T-helper 1 cell (primary cell): ENCODE measurements at places on chromosomes 7 and 10.

DNA sequence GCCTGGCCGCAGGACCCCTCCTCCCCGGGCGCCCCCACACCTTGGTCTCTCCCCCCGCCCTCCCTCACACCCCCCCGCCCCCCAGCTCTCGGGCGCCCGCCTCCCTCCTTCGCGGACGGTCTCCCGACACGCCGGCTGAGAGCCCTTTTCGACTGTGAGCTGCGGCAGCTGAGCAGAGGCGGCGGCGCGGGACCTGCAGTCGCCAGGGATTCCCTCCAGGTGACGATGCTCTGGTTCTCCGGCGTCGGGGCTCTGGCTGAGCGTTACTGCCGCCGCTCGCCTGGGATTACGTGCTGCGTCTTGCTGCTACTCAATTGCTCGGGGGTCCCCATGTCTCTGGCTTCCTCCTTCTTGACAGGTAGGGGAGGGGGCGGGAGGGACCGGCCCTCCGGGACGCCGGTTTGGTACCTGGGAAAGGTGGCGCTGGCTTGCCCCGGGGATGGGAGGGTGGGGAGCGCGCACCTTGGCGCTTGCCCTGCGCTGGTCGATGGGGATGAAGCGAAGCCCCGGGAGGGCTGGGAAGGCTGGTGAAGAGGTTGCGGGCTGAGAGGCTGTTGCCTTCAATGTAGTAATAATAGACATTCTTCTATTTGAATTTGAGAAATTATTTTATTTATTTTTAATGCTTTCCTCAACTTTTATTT is at the start of gene BMPER:
TSS of gene BMPER (plus strand) at position 151 of the 644 bp plus-strand sequence. CDS start at position 226, 75 bp downstream.
- no peak for DNase-seq

DNA sequence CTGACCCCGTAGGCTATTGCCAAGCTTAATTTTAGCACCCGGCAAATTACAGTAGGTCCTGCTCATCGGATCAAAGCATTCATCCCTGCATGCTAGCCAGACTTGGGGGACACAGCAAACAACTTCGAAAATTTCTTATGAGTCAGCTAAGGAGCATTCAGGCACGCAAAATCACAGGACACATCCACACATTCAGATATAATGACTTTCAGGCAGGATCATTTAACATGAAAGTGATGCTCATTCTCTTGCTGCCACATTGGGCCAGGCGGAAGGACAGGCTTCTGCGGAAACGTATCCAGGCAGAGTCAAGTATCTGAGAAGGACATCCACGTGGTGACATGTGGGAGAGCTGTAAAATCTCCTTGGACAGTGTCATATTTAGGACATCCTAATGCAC is 474.0 kb upstream of the NRP1 start:
- no peak for DNase-seq

GRCh38 chr7:132760244-132760623 is 184.0 kb upstream of the PLXNA4 start:
- DNase-seq = no peak

DNA sequence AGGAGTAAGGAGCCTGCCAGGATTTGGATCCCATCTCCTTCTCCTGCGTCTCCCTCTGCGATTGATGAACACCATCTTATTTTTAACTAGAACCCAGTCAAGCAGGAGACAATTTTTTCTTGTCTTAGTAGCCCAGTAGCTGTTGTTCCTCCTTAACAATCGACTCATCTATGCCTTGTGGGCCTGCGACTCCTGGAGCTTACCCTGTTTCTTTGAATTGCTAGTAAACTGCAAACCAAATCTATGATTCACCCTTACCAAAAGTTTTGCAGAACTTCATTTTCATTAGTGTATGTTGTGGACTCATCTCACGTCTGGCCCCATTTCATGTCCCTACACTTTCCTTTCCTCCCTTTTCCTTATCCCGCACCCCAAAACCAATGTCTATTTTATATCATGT is 37.7 kb downstream of the TRIL start:
- no peak for DNase-seq

DNA sequence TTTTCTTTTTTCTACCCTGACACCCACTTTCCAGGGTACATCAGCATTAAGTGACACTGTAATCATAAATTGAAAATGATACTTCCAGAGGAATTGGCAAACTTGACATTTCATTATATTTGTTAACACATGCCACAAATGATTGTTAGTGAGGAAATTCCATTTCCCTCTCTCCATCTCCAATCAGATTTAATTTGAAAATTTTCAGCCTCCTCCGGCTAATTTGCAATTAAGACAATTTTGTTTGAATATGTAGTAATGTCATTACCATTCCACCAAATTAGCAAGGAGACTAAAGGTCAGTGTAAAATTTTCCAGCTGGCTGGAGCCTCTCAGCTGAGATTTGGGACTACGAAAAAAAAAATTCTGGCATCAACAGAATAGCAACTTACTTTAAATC is 242.7 kb downstream of the FOXP2 start:
- no peak for DNase-seq

DNA sequence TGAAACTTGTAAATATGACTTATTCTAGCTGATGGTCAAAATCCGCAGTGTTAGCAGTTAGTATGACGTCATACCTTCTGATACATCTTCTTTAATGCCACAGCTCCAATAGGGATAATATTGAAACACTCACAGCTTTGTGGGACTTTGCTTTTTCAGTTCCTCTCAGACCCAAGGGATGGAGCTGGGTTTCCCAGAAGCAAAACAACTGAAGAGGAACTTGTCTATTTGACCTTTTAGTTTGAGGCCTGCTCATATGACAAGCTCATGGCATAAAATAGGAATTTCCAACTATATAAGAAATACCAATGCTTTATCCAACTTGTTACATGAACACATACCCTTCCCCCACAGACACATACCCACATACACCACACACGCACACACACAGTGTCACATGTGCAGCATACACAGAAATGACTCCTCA is 31.6 kb upstream of the C10orf67 start:
- no peak for DNase-seq

DNA sequence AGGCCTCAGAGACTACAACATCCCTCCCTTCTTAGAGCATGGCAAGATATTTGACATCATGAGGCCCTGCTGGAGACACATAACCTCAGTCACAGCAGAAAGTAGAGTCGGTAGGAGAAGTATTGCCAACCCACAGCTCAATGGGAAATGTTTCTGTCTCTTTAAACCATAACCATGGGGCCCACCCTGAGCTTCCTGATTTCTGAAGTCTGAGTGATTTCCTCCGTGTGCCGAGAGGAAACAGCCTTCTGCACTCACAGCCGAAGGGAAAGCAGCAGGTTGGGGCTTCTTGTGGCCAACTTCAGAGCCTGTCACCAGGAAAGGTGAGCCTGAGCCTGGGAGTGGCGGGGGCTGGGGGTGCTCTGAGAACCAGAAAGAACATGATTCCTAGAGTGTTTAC is at the start of gene GIMAP1:
TSS of gene GIMAP1 (plus strand) at position 246 of the 400 bp plus-strand sequence. CDS start 2,435 bp downstream, outside the sequence.
- DNase-seq = peak; percentile 82

GRCh38 chr10:99560277-99561126 is 27.8 kb downstream of the NKX2-3 start:
- DNase-seq = peak; percentile 18

DNA sequence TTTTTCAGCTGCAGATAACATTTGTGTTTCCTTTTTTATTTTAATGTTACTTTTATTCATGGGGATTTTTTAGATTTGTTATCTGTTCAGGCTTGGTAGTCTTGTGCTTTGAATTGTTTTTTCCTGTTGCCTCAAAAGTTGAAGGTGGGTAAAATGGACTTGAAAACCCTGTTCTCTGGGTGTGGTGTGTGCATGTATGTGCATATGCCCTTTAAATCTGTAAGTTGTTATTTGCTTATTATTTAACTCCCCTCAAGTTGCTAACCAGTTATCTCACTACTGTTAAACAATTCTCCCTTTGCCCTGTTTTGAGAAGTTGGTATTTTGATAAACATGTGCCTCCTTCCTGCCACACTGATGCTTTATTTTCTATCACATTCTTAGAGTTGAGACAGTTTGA is 30.6 kb downstream of the TSPAN14 start:
- DNase-seq = no peak

GRCh38 chr10:76432016-76433012 is 1000.9 kb downstream of the LRMDA start:
- no peak for DNase-seq

- DNase-seq = no peak
These were observed 19.8 kb upstream of the TOMM7 start for GRCh38 chr7:22842383-22842941.

DNA sequence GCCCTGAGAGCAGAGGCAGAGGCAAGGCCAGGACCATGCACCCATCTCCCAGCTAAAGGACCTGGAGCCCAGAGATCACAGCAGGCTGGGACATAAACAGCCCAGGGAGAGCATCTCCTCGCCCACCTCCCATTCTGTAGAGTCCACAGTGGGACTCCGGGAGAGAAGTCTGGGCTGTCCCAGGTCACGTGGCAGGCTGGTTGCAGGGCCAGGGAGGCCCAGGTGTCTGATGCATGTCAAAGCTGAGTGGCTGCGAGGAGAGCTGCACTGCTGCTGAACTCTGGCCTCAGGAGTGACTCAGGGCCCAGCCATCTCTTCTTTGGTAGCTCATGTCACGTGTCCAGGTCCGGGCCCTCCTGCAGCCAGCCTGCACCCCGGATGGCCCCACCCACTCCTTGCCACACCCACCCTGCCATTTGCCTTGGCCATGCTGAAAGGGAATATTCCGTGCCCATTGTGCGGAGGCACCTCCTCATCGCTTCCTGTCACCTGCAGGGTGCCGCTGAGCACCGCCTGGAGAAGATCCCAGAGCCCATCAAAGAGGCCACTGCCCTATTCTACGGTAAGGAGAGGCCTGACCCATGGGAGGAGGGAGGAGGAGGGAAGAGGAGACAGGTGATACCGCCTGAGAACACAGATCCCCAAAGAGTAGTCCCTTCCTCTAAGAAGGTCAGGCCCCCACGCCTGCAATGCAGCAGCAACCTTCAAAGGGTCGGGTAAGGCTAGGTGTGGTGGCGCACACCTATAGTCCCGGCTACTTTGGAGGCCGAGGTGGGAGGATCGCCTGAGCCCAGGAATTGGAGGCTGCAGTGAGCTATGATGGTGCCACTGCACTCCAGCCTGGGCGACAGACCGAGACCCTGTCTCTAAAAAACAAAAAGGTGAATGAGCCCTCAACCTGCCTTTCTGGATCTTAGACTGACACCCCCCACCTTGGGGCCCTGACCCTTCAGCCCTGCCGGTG is 12.6 kb upstream of the SH2B2 start:
- DNase-seq = no peak

DNA sequence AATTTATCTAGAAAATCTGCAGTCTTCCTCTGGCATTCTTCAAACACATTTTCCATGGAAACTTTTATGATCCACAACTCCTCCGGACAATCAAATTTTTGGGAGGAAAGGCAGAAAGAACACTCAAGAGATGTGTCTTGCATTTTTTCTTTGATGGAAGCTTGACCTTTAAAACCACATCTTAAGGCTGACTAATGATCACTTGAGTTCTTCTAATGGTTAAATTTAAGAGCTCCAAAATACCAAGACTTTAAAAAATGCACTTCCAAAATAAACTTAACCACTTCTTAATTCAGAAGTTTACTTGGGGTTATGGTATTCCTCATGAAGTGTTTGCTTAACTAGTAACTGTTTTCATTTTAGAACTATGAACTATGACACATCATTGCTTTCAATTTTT is 43.3 kb downstream of the ETV1 start:
- DNase-seq = no peak

GRCh38 chr10:127524229-127524628 is 24.9 kb upstream of the NPS start:
- no peak for DNase-seq

GRCh38 chr10:102072673-102073527 is 7.8 kb downstream of the HPS6 start:
- peak; percentile 71 for DNase-seq
